H1 (cell line): ENCODE measurements at places on chromosomes 2 and 18. TPM values are rescaled to one million over a fixed set of nuclear protein-coding genes. Genes with fewer than 3 reads are reported as not detected.

The THADA gene
- total RNA-seq, result 26.8 and 31.4 TPM in 2 replicates

The ANKRD53 gene
- 0.39 and 0.55 TPM in 2 replicates for total RNA-seq

The GPR155 gene
- total RNA-seq, result 1.1 and 2.1 TPM in 2 replicates

GRCh38 chr18:44798433-44799048 lies 117.9 kb downstream of the SETBP1 start:
- peaks cover 3% of the 10 kb centered on the region; the same call in 1 of the 2 replicates for H3K36me3 ChIP-seq
- H3K4me1 ChIP-seq, result no peaks in the 10 kb centered on the region
- H3K27ac ChIP-seq, result no peak overlapping the region

GRCh38 chr2:232137356-232138147 lies 176.0 kb downstream of the DIS3L2 start:
- H3K4me1 ChIP-seq, result no peaks in the 10 kb centered on the region
- H3K27ac ChIP-seq, result no peak overlapping the region
- no peak for DNase-seq
- H3K36me3 ChIP-seq, result no peaks in the 10 kb centered on the region
- no peaks in the 10 kb centered on the region for H3K27me3 ChIP-seq
